A375 (cell line): ENCODE measurements at places on chromosomes 4 and X. TPM values are rescaled to one million over a fixed set of nuclear protein-coding genes. Genes with fewer than 3 reads are reported as not detected.

DUSP21 gene
- not detected in 2 replicates for total RNA-seq

GAGE1 gene
- 29.5 and 37.1 TPM in 2 replicates for total RNA-seq

SLC26A1 gene
- total RNA-seq, result 0.05 TPM in 1 of 2 replicates, not detected in the other

CPXCR1 gene
- total RNA-seq, result 0.23 TPM in 1 of 2 replicates, not detected in the other

TRIM75 gene
- total RNA-seq, result not detected in 2 replicates

ZNF718 gene
- total RNA-seq, result 1.6 and 2.3 TPM in 2 replicates

AMOT gene
- total RNA-seq, result 9.3 and 9.4 TPM in 2 replicates
